B cell (primary cell): ENCODE measurements at places on chromosomes 2 and 18. TPM values are rescaled to one million over a fixed set of nuclear protein-coding genes. Genes with fewer than 3 reads are reported as not detected.
A peak's percentile ranks its signal among the peaks of the same experiment; 100 is the strongest.

DNA sequence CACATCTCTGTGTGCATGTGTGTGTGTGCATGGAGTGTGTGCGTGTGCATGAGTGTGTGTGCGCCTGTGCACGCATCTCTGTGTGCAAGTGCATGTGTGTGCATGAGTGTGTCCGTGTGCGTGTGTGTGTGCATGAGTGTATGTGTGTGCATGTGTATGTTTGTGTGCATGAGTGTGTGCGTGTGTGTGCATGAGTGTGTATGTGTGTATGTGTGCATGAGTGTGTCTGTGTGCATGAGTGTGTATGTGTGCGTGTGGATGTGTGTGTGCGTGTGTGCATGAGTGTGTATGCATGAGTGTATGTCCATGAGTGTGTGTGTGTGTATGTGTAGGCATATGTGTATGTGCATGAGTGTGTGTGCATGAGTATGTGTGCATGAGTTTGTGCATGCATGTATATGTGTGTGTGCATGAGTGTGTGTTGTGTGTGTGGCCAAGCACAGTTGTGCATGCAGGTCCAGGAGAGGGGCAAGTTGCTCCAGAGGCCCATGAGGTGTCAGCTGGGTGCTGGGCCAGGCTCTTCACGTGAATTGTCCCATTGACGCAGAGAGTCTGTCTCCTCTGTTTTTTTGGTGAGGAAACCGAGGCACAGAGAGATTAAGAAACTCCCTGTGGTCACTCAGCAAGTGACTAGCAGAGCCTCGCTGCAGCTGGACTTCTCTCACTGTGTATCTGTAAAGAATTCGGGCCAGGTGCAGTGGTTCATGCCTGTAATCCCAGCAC lies 75.5 kb downstream of the ASB1 start:
- DNase-seq: no peak

DNA sequence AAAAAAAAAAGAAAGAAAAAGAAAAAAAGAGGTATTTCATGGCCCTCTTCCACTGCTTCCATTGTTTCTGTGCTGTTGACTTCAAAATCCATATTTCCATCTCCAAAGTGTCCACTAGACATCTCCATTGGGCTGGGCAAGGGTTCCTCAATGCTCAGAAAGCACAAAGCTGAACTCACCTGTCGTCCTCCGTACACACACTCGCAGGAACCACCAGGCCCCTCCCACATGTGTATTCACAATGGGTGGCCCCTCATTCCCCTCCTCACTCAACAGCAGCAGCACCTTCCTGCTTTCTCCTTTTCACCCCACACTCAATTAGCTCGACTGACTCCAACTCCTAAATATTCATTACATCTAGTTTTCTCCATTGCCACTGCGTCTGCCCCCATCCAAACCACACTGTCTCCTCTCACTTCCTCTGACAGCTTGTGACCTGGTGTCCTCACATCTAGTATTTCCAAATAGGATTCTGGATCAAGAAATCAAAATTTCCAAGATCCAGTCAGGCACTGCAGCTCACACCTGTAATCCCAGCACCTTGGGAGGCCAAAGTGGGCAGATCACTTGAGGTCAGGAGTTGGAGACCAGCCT lies 25.2 kb downstream of the OSBPL1A start:
- DNase-seq: no peak

The CDK5R2 gene
- not detected in 2 replicates for polyA plus RNA-seq

DNA sequence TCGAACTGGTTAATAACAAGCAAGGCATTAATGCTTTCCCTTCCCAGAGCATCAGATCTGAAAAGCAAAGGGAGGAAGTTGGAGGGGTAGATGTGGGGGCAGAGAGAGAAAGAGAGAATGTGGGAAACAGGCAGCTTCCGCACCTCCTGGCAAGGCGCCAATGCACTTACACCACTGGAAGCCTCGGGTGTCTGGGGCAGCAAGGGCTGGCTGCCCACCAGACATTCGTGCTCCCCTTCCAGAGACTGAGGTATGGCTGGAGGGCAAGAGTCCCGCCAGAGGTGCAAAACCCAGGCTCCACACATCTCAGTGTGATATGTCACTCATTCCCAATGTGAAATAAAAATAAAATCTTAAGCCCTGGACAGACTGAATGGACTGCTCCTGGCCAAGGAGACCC lies 46.4 kb downstream of the TEX51 start:
- DNase-seq: no peak

The DSG4 gene
- polyA plus RNA-seq: not detected in 2 replicates

GRCh38 chr2:112433932-112434730 lies 686 bp upstream of the RGPD8 start:
- DNase-seq: no peak

The GNAL gene
- 0.01 and 0.10 TPM in 2 replicates for polyA plus RNA-seq

GRCh38 chr2:177735318-177735803 lies 337.2 kb downstream of the PDE11A start:
- DNase-seq: no peak

The EPAS1 gene
- 0.06 and 0.32 TPM in 2 replicates for polyA plus RNA-seq

GRCh38 chr2:158221063-158222020 lies 119.7 kb downstream of the UPP2 start:
- DNase-seq: peak; percentile 13

The CFAP210 gene
- polyA plus RNA-seq: not detected in 2 replicates

DNA sequence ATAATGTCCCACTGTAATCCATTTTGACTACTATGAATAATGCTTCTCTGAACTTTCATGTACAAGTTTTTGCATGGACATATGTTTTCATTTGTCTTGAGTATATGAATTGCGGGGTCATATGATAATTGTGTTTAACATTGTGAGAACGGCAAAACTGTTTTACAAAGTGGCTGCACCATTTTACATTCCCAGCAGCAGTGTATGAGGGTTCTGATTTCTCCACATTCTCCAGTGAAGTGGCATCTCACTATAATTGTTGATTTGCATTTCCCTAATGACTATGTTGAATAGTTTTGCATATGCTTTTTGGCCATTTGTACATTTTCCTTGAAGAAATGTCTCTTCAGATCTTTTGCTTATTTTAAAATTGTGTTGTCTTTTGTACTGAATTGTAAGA lies 20.1 kb downstream of the NCOA1 start:
- DNase-seq: no peak

- peak; percentile 53 for DNase-seq
Measured at GRCh38 chr2:203814661-203815540, 52.7 kb upstream of the CTLA4 start.

DNA sequence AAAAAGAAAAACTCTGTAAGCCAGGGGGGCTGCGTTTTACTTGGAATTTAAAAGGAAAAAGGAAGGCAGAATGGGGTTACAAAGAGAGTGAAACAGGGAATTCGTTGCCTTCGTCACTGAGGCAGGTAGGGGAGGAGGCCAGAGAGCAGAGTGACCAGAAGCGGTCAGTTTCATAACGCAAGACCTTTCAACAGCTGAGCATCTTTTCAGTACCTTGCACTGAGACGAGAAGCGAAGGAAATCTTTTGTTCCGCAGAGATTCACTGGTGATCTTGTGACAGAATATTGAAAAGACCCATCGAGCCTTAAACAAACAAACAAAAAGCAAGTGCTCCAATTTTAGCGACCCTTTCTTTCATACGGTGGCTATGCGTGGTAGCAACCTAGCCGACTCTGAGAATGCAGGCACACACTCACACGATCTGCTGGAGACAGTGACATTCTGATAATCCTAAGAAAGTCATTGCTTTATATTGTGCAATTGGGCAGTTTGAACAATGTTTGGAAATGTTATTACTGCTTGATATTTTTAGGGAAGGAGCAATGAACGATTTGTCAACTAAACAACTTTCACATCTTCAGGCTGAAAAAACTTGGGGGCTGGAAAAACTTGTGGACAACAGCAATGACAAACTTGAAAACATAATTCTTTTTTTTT lies 93.8 kb upstream of the ODC1 start:
- no peak for DNase-seq

The CD207 gene
- not detected in 2 replicates for polyA plus RNA-seq

DNA sequence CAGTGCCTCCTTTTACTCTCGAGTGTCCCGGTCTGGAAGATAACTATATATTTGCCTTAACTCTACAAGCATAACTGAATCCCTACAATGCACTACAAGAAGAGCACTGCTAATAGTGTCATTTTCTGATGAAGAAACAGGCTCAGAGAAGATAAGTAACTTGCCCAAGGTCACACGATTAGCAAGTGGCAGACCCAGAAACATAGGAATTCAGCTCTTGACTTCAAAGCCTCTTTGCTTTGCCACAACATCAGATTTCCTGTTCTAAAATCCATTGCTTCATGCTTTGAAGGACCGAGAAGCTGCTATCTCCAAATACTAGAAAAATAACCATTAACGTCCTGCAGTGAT lies 65.6 kb downstream of the HS1BP3 start:
- DNase-seq: no peak

The ADGRF3 gene
- 1.00 and 1.5 TPM in 2 replicates for polyA plus RNA-seq

GRCh38 chr2:176114120-176114929 lies 2.3 kb upstream of the HOXD10 start:
- no peak for DNase-seq

DNA sequence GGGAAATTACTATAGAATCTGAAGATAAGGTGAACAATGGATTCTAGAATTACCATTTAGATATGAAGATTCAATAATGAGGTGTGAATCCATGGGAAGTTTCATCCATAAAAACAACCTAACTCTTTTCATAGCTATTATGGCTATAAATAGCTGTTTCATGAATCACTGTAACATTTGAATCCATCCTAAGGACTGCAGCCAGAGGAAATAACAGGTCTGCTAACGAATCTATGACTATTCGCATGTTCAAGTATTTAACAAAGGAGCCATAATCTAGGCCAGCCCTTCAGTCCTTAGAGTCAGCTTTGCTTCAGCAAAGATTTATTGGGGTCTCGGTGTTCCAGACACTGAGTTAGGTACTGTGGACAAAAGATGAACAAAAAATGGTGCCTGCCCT lies 87.1 kb downstream of the MYOM1 start:
- no peak for DNase-seq

- DNase-seq: no peak
Measured at GRCh38 chr2:121237336-121237979, 47.5 kb downstream of the TFCP2L1 start.

DNA sequence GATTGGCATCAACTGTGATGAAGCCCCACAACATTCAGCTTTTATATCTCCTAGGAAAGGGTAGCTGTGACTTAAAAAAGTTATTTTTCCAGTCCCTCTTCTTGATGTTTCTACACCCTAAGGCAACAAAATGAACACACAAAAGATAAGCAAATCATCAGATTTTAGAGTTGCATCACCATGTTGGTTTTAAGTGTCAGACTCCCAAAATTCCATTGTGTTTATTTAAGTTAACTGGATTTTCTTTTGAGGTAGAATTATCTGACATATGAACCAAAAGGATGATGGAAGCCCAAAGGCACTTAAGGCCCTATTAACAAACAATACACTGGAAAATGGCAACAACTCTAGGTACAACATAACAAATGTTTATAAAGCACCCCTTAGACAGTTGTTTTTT lies 261.7 kb upstream of the SLC39A10 start:
- no peak for DNase-seq

GRCh38 chr2:35864141-35864540 lies 491.4 kb upstream of the CRIM1 start:
- no peak for DNase-seq

DNA sequence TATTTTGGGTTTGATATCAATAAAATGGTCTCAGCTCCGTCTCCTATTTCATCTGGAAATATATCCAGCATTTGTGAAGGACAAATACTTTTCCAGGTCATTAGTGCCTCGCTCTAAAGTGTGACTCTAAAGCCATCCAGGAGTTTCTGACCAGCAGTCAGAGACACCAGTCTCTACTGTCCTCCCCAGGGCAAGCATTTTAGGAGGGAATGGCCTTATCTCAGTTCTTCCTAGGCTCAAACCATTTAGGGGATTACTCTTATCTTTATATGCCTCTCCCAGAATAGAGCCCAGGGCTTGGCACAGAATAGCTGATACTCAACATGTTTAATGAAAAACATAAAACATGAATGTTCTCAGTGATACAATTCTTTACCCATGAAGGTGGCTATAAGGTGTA lies 187.6 kb downstream of the NAPG start:
- no peak for DNase-seq
